ENCODE measurements at places on chromosomes 2 and 18. TPM values are rescaled to one million over a fixed set of nuclear protein-coding genes. Genes with fewer than 3 reads are reported as not detected.

The UGT1A8 gene
- not detected for total RNA-seq

The CREG2 gene
- not detected for total RNA-seq

The STPG4 gene
- 0.21 TPM for total RNA-seq

The EIF2AK2 gene
- 113 TPM for total RNA-seq

The OTOF gene
- 17.2 TPM for total RNA-seq

The C1GALT1C1L gene
- total RNA-seq = not detected

The AP1S3 gene
- total RNA-seq = 9.1 TPM

The MATN3 gene
- total RNA-seq = not detected

The ASAP2 gene
- not detected for total RNA-seq

The PROKR1 gene
- not detected for total RNA-seq

The CCDC74A gene
- total RNA-seq = 10.0 TPM

The DSEL gene
- 0.05 TPM for total RNA-seq

The LRP2 gene
- 0.03 TPM for total RNA-seq

The TFPI gene
- not detected for total RNA-seq

The IL36G gene
- total RNA-seq = not detected

The REG3A gene
- not detected for total RNA-seq

The EVA1A gene
- not detected for total RNA-seq

The CNGA3 gene
- total RNA-seq = not detected

The ZNF407 gene
- total RNA-seq = 16.6 TPM

The OTOS gene
- not detected for total RNA-seq

The POTEI gene
- not detected for total RNA-seq

The EML6 gene
- 0.78 TPM for total RNA-seq

The IL36RN gene
- total RNA-seq = not detected

The TUBB6 gene
- total RNA-seq = 10.9 TPM

The SCYGR4 gene
- not detected for total RNA-seq

The FNDC4 gene
- not detected for total RNA-seq

The FRZB gene
- total RNA-seq = not detected

The BMP10 gene
- total RNA-seq = not detected

The LOXHD1 gene
- 0.63 TPM for total RNA-seq

The SGPP2 gene
- total RNA-seq = 0.11 TPM

The EIPR1 gene
- 38.9 TPM for total RNA-seq

The DSG1 gene
- not detected for total RNA-seq

The ARHGAP28 gene
- total RNA-seq = not detected

The UGT1A3 gene
- not detected for total RNA-seq

The KCNIP3 gene
- not detected for total RNA-seq

The RBM44 gene
- 0.37 TPM for total RNA-seq

The ADRA2B gene
- 0.08 TPM for total RNA-seq

The NCKAP5 gene
- total RNA-seq = not detected

The ANKRD30B gene
- total RNA-seq = not detected

The PLCD4 gene
- total RNA-seq = 0.32 TPM

The CABYR gene
- 1.1 TPM for total RNA-seq

Measured in activated CD8-positive, alpha-beta T cell treated with anti-CD3 and anti-CD28 coated beads, Interleukin-2, amount 10 ng/mL, durations not matched to agents 7 days and 5 days (primary cell).